Activated T-helper 2 cell treated with anti-CD3 and anti-CD28 coated beads, Interferon-gamma antibody, Interleukin-2, Interleukin-4, amounts not matched to agents 10 μg/mL and 5 μg/mL and 100 μg/mL, durations not matched to agents 14 hours and 24 hours and 36 hours (primary cell): ENCODE measurements at places on chromosomes 6 and 20.

DNA sequence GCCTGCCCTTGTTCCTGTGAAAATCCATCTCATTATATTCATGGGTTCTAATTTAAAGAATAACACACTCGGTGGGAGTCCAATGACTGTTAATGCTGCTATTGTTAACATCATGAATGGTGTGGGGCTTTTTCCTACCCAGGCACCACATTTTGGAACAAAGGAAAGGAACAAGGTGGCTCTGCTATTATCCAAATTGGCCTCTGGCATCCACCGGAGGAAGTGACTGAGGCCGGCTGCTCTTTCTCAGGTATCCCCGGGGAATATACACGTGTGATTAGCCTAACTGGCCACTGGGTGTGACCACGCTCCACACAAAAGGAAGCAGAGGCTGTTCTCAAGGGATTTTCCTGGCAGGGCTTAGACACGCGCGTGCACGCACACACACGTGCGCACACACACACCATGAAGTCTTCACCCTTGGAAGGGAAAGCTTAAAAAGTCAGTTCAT, 601.2 kb upstream of the ARID1B start:
- DNase-seq = no peak

- no peak for DNase-seq
These were observed 76.5 kb downstream of the ADAT2 start for GRCh38 chr6:143374014-143374413.

DNA sequence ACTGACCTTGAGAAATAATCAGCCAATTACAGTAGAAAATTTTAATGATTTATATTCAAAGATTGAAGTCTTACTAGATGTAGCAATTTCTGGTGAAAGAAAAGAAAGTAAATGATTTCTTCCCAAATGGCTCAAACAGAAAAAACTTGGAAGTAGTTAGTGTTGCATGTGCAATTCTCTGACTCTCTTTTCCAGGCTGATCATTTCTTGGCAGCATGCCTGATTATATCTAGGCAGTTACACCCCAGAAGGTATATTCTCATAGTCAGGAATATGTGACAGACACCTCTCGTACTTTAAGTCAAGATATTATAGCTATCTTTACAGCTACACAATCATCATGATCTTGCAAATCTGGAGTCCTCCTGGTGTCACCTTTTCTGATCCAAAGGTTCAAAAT, 122.9 kb downstream of the PDE7B start:
- DNase-seq = no peak

- DNase-seq = no peak
These were observed 46.4 kb downstream of the UTRN start for GRCh38 chr6:144331491-144331969.

DNA sequence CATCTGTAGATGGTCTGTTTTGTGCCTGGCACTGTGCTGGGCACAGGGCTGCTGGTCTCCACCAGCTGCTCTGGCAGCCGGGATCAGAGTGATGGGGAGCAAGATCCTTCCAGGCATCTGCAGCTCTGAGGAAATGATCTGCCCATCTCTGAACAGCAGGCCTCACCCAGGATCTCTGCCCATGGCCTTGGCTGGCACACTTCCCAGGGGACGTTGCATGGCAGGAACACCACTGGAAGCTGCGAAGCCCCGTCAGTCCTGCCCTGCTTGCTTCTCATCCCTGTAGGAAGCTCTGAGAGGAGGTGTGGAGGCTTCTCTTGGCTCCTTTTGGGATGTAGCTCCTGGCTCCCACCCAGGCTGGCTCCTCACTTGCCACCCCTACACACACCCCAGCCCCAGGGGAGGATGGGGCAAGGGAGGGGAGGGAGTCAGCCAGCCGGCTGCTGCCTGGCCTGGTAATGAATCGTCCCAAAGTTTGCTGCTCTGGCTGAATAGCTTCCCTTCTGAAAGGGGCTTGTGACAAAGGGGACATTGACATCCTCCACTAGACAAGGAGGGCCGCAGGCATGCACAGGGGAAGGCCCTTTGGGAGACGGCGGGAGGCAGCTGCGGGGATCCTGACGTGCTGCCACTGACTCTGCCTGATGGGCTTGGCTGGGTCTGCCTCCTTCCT, 108.9 kb downstream of the VEGFA start:
- DNase-seq = no peak

- DNase-seq = no peak
These were observed 122.0 kb downstream of the HTR1B start for GRCh38 chr6:77341058-77341986.

DNA sequence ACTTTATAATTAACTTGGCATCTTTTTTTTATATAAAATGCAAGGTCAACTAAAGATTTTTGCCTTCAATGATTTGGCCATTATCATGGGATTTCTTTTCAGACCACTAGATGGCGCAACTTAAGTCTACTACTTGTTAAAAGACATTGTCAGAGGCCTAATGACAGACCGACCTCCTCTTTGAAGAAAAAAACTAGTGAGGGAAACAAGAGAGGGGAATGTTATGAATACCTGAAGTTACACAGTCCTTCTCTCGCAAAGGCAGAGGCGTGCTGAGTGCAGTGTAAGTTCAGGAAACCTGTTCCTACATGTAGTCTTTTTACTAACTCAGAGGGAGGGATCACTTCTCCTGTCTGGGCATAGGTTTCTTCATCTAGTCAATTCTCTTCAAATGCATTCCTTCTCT, 9.3 kb downstream of the TRAPPC3L start:
- DNase-seq = no peak

- no peak for DNase-seq
These were observed 65.2 kb downstream of the CDC5L start for GRCh38 chr6:44452725-44453124.

DNA sequence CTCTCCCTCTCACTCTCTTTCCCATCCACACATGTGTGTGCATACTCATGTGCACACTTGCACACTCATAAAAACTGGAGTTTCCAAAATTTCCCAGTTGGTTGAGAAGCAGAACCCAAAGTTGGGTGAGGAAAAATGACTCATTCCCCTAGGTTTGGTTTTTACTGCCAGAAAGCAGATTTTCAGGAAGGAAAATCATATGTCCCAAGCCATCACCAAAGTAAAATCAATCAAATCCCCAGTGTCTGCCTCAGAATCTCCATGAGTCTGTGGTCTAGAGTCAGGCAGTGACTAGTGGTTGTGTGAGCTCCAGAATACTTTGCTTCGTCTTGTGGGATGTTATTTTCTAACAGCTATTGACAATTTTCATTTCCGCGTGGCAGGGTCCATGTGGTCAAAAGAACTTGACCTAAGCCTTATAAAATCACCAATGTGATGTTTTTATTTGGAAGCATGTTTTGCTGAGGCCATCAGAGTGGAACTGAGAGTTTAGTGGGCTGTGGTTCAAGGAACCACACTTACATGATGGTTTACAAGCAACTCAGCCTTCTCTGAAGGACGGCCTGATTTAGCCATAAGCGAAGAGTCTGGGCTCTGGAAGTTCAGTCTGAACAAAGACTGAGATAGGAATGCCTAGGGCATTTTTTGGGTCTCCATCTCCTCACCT, 81.9 kb upstream of the CCN6 start:
- no peak for DNase-seq

GRCh38 chr6:19734519-19734918, 102.7 kb upstream of the ID4 start:
- no peak for DNase-seq

GRCh38 chr20:38267296-38267695, 6.8 kb upstream of the KIAA1755 start:
- DNase-seq = no peak

- DNase-seq = peak; percentile 31
These were observed 92.1 kb upstream of the NEDD9 start for GRCh38 chr6:11324453-11325015.

DNA sequence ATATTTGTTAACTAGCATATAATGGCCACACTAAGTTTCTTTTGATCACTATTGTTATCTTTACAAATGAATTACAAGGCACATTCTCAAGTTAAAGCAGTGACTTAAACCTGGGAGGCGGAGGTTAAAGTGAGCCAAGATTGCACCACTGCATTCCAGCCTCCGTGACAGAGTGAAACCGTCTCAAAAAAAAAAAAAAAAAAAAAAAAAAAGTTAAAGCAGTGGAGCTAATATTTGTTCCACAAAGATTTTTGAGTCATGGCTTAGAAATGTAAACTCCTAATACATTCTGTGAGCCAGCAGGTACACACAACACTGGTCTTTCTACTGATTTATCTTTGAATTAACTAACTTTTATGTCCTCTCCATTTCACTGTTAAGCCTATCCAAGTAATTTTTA, 221.7 kb upstream of the HTR1E start:
- no peak for DNase-seq

GRCh38 chr20:2307136-2307535, 11.3 kb downstream of the TGM3 start:
- no peak for DNase-seq

DNA sequence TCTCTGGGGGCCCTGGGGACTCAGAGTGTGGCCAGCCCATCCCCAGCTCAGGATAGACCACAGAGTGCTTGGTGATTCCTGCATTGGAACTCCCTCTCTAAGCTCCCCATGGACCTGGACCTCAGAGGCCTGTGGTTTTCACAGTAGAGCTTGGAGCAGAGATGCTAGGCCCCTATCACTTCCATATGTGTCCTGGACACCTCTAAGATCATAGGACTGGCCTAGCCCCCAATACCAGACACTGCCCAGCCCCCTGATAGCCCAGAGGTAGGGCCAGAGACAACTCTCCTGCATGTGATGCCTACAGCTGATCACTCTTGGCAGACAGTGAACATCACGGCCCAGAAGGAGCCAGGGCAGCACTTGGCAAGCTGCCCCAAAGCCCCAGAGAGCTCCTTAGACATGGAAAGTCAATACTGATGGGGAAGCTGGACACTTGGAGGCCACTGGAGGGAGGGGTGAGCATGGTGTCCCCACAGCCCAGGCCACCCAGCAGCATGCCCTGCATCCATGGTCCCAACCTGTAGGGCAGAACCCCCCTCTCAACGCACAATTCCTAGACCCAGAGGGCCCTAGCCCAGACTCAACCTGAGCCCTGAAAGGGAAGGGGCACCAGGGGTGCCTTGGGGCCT, 27.1 kb downstream of the UBD start:
- DNase-seq = no peak

DNA sequence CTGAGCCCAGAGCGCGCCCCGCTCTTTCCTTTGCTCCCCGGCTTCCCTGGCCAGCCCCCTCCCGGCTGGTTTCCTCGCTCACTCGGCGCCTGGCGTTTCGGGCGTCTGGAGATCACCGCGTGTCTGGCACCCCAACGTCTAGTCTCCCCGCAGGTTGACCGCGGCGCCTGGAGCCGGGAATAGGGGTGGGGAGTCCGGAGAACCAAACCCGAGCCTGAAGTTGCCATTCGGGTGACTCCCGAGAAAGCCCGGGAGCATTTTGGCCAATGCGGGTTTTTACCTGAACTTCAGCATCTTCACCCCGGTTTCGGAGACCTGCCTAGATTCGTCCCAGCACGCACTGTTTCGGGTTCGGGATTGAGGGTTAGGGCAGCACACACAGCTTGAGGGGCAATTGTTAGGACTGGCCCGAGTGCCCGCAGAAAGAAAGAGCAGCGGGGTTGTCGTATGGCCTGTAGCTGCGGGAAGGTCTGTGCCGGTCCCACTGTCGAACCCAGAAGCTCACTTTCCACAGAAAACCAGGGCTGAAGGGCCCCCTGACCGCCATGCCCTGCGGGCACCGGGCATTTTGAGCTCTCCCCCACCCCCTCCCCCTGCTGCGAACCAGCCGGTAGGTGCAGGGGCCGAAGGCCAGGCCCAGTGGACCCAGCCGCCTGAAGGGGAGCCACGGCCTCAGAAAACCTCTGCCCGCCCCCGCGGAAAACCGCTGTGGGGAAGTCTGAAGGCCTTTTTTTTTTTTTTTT, 2.1 kb downstream of the FOXP4 start:
- no peak for DNase-seq

- no peak for DNase-seq
These were observed 245.0 kb downstream of the UTRN start for GRCh38 chr6:144530118-144530517.

- DNase-seq = no peak
These were observed 385.5 kb downstream of the HDGFL1 start for GRCh38 chr6:22954749-22955385.

DNA sequence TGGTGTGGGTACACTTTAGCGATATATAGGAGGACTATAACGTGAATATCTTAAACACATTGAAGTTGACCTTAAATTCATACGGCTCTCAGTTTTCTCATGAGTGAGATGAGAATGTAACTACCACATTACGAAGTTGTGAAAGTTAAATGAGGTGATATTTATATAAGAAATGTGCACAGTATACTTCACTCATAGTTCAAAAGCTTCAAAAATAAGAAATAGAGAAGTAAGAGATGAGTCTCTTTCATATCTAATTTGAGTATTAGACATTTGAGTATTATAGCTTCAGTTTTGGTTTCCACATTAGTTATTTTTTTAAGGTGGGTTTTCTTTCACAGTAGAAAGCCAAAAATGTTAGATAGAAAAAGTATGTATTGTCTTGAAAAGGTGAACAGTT, 183.3 kb downstream of the NKAIN2 start:
- no peak for DNase-seq

- no peak for DNase-seq
These were observed 36.6 kb downstream of the CRISP2 start for GRCh38 chr6:49676671-49677281.

- no peak for DNase-seq
These were observed 63.4 kb downstream of the TXNDC5 start for GRCh38 chr6:7846966-7847818.

DNA sequence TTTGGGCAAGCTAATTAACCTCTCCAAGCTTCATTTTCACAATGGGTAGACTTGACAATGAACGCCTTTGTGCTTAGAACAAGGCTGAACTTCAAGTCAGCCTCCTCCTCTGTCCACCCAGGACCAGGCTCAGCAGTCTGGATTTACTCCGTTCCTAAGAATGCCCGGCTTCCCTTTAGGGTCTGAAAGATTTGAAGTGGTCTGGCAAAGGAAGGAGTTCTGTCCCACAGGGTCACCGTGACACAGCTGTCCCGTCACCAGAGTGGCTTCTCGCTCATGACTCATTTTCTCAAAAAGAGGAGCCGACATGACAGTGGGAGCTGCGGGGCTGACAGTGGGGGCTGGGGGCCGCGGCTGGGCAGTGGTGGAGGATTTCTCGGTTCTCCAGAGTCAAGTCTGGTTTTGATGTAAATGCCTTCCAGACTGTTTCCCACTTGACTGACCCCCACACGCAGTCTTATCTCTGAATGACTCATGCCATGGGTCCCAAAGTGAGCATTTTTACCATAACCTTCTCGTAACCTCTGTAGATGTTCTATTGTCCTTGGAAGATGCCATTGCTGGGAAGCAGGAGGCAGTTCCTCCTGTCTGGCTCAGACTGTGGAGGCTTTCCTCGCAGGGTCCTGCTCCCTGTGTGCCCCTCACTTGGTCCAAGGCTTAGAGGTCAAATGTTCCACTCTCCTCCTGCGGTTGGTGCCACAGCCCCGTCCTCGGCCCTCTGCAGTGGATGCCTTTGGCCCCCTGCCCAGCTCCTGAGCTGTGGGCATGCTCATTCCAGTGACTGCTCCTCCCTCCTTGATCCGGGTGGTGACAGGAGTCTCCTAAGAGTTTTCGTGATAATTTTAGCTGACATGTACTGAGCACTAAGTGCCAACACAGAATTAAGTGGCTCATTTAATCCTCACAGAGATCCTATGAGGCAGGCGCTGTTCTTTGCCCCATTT, 253.1 kb downstream of the FNDC1 start:
- DNase-seq = no peak
